ENCODE measurements at places on chromosomes 3 and 15.

DNA sequence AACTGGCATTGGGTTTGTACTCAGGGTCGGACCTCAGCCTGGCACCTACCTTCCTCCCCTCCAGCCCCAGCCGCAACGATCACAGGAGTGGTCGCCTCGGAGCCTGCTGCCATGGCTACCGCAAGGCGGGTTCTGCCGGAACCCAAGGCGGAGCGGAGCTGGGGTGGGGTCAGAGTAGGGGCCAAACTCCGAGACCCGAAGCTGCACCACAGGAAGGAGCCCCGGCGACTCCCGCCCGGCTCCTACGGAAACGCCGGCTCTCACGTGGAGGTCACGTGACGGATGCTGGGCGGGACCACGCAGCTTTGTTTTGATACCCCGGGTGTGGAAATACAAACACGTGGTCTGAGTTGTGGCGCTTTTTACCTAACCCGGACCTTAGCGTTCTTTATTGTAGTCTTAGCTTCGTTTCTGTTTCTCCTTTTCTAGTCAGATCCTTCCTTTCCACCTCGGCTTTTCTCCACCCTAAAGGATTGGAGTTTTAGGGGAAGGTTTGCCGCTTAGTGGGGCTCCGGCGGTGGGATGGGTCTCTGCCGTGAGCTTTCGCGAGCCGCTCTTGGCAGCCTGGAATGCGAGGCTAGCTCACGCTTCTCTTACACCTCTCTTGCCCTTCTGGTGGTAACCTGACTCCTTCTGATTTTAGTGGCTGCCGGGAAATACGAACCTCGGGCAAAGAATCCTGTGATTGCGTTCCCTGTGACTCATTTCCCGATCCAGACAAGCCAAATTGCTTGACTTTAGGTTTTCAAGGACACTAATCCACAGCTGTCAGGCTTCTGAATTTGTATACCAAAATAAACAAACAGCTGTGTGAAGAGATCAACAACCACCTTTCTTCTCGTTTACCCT is at the start of gene HSPBAP1:
HSPBAP1 (minus strand) TSS at position 264 of the 849 bp plus-strand sequence; CDS start at position 113, 151 bp downstream.
- DNase-seq: peak; percentile 82

DNA sequence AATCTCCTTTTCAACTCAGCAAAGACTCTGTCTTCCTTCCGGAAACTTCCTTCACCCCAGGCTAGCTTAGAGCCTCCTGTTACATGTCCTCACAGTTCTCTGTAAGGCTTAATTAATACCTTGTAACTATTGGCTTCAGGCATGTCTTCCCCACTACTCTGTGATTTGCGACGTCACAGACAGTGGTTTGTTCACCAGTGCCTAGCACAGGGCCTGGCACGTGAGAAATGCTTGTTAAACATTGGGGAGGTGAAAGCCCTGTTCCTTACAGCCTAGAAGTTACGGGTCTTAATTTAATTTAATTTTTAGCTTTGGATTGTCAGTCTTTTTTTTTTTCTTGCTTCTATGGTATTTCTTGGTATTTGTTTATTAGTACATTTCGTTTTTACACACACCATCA is 36.4 kb upstream of the CACNA2D3 start:
- DNase-seq: no peak

DNA sequence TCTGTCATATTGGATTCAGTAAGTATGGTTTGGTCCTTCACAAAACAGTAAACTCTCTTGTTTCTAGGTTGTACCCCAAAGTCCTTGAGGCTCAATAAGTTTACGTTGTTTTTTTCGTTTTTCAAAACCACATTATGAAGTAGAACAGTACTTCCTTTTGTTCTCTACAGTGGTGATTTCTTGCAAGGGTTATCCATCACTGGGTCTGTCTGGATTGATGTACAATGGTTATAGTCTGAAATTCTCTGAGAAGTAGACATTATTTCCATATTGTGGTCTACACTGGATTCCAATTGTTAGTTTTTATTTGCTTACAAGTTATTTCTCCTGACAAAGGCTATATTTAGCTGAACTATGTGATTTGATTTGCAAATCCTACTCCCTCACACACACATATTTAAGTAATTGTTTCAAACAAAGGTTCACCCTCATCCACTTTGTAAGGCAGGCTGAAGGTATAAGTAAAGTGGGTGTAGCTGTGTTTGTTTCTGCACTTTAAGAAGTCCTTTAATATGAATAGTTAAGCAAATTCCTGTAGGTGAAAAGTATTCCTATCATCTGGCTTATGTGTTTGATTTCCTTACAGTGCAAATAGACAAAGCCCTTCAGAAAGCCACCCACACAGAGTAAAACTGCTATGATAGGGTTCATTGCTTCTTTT is 64.2 kb upstream of the MME start:
- no peak for DNase-seq

GRCh38 chr3:133983126-133983525 is 46.6 kb downstream of the SLCO2A1 start:
- no peak for DNase-seq

- DNase-seq: no peak
These were observed 166.8 kb downstream of the IL1RAP start for GRCh38 chr3:190680691-190681090.

- DNase-seq: no peak
These were observed 109.6 kb upstream of the THRB start for GRCh38 chr3:24604215-24604614.

DNA sequence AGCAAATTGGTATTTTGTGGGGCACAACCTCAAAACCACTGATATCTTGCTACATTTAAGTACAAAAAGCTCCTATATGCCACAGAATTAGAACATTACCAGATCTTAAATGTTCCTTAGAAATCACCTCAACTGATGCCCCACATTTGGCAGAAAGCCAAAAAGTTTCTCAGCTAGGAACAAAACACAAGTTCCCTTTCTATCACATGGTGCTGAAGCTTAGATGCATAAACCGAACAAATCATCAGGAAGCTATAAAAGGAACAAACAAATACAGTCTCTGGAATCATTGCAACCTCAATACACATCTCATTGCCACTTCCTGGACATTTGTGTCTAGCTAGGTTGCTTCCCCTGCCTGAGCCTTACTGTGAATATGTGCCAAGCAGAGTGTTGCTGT is 492.6 kb downstream of the LPP start:
- peak; percentile 13 for DNase-seq

GRCh38 chr3:66380200-66380932 is 120.5 kb downstream of the LRIG1 start:
- DNase-seq: no peak

DNA sequence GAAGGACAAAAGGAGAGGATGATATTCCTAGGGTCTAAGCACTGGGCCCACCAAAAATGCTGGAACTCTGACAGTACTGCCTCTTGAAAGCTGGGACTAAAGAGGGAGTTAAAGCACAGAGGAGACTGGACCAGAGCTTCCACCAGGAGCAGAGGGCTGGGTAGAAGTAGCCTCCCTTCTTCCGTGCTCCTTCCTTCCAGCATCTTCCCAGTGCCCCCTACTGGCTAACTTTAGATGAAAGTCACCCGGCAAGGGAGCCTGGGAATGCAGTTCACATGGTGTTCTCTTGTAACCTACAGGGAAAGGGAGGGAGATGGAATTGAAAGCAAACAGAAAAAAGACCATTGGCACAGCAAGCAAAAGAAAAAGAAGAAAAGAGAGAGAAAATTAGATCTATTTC is 106.1 kb upstream of the COL8A1 start:
- peak; percentile 29 for DNase-seq

- no peak for DNase-seq
These were observed 7.2 kb upstream of the FBLN2 start for GRCh38 chr3:13541691-13542090.

DNA sequence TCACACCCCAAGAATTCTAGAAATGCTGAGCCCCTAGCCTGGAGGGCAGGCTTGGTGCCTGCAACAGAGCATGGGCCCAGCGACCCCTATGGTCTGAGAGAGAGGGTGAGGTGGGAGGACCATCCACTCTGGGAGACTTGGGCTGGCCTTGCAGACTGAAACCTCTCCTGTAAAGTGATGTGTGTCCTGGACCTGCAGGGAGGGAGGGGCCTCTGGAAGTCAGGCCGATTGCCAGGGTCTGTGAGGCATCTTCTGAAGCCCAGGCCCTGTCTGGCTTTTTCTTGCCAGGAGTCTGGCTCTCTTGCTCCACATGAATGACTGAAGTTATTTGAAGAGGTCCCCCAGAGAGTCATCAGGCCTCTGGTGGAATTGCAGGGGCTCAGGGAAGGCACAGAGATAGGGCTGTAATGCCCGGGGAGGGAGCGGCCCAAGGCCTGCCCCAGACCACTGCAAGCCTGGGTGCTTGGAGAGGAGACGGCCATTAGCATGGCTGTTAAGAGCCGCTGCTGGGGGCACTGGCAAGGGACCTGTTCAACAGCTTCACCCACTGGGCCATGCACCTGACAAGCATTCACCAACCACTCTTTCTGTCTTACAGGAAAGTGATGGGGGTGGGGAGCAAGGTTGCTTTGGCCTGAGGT is 56.0 kb upstream of the CHRNA7 start:
- no peak for DNase-seq
